Stimulated activated CD4-positive, alpha-beta T cell treated with anti-CD3 and anti-CD28 coated beads, Interleukin-12 subunit alpha, Interleukin-12 subunit beta, amount 100 ng/mL, for 24 hours (primary cell): ENCODE measurements at places on chromosomes 7 and 10.

- no peak for DNase-seq
Measured at GRCh38 chr7:106031300-106032035, 68.4 kb downstream of the CDHR3 start.

- no peak for DNase-seq
Measured at GRCh38 chr10:90484518-90484917, 373.3 kb downstream of the HTR7 start.

GRCh38 chr10:114751856-114752255, 69.7 kb upstream of the FHIP2A start:
- no peak for DNase-seq

DNA sequence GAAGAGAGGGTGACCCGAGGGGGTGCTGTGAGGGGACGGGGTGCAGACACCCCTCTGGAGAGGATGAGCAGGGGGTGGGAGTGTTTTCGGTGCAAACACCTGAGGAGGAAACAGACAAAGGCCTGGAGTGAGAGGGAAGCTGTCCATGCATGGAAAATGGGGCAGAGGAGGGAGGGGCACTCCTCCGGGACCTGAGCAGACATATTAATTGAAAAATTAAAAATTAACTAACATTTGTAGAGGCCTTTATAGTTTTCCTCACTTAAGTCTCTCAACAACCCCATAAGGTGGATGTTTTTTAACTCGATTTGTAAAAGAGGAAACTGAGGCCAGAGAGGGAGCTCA, 1.2 kb downstream of the VPS37D start:
- no peak for DNase-seq

DNA sequence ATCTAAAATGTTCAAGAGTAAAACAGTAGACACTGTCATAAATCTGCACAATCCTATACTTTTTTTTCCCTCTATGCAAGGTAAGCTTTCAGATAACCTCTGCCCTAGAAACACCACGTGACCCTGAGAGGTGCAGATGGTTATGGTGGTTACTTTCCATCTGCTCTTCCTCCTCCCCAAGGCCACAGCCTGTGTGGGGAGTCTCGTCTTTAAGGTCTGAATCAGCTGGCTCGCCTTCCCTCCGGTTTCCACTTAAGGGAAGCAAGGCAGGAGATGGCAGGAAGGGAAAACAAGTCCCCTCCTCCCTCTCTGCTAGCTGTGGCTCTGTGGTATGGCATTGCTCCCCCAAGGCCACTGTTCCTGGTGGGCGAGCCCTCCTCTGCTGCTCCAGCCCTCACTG, 181.8 kb downstream of the GLI3 start:
- DNase-seq, result no peak

DNA sequence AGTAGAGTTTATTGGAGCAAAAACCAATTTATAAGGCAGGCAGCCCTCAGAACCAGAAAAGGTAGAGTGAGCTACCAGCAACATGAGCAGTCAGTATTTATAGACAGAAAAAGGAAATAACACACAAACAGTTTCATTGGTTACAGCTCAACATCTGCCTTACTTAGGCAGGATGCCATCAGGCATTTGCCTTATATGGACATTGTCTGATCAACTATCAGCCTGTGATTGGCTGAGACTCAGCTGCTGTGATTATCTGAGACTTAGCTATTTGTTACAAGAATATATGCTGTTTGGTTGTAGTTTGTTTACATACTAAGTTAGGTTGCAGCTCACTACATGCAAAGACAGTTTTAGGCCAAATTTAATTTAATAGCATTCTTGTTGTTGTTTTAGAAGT, 60.4 kb upstream of the CDK1 start:
- no peak for DNase-seq

GRCh38 chr10:131011936-131012640, 299.4 kb downstream of the TCERG1L start:
- DNase-seq, result no peak

GRCh38 chr7:43148161-43148731, 35.8 kb downstream of the HECW1 start:
- DNase-seq, result no peak

DNA sequence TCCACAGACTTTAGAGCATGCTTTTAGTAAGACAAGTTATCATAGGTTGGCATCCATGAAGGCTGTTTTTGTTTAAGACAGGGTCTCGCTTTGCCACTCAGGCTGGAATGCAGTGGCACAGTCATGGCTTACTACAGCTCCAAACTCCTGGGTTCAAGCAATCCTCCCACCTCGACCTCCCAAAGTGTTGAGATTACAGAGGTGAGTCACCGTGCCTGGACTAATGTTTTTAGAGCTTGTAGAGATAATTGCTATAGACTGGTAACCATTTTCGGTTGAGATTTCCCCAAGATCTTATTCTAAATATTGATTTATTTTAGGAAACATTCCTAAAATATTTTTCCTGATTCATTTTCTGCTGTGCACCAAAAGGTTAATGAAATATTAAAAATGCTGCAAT, 5.4 kb upstream of the ZNF398 start:
- no peak for DNase-seq

- DNase-seq, result peak; percentile 30
Measured at GRCh38 chr7:141053626-141054025, 20.2 kb upstream of the TMEM178B start.

- DNase-seq, result peak; percentile 36
Measured at GRCh38 chr10:84138478-84139125, 707 bp upstream of the GHITM start.

DNA sequence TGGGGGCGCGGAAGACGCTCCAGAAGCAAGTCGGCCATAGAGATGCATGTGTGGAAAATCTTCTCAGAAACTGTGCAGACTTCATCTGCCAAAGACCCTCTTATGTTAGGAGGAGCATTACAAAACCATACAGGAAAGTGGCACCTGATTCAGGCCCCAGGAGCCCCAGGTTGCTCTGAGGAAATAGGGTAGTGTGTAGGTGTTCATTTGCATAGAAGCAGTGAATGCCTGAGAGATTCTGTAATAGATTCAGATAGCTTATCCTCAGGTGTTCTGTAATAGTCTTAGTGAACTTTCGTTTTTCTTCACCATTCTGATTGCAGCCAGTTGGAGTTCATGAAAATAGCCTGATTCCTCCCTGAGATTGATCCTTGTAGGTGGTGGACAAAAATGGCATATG, 106.4 kb upstream of the GJD4 start:
- DNase-seq, result no peak

DNA sequence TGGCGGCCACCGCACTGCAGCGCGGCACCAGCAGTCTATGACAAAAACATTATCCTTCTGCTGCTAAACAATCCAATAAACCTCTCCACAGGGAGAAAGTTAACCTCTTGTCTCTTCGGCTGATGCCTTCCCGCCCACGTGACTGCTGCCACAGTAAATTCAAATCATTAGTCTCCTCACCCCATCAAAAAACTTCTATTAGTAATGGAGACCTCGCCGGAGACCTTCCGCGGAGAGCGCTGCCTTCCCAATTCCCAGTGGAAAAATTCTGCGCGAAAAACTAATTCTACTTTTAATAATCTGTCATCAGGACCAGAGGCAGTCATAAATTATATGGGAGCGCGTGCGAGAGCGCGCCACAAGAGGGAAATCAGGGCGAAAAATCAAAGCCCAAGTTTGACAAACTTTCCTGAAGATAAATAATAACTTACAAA, 90.0 kb upstream of the PAX2 start:
- no peak for DNase-seq

- DNase-seq, result no peak
Measured at GRCh38 chr7:92496876-92497275, 19.1 kb upstream of the ERVW-1 start.

DNA sequence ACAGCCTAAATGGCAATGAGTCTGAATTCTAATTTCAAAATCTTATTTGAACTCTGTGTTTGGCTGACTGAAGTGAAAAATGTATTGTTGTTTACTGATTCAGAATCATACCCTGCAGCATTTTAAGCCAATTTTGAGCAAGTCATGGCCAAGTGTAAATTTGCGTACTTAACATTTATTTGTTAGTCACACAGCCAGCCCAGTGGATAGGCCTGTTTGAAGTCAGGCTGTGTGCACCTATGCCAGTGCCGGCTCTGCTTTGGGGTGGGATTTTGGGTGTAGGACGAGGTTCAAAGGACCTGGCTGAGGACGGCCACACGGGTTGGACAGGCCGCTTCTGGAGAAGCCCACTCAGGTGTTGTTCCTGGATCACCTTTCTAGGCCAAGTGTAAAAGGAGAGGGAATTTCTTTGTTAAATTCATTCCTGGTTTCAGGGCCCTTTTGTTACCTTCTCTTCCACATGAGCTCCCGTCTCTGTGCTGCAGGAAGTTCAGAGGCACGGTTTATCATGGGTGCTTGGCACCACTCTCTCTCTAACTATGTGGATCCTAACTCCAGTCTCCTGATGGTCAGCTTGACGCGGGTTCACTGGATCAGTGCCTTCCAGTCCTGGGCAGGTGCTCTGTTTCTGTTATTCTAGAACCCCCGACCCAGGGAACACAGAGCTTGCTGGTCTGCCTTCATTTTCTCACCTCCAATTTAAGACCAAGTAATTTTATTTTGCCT, 84.7 kb downstream of the CCNY start:
- no peak for DNase-seq

GRCh38 chr7:140294454-140294853, 103.9 kb downstream of the SLC37A3 start:
- DNase-seq, result no peak

DNA sequence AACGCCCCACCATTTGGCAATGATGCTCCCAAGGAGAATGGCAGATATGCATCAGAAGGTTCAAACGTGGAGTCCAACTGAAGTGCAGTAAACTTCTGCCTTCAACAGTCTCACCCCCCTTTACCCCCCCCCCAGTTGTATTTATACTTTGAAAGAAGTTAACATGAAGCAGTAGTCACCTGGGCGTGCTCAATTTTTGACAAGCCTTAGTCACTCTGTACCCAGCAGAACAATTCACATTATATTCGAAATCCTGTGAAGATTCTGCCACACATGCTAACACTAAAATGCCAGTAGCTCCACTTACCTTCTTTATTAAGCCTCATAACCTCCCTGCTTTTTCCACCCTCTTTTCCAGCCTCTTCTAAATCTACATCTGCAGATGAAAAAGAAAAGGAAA, 894 bp downstream of the ATXN7L1 start:
- DNase-seq, result no peak

- DNase-seq, result no peak
Measured at GRCh38 chr7:144483189-144483588, 79.7 kb upstream of the NOBOX start.

- no peak for DNase-seq
Measured at GRCh38 chr7:19871102-19871501, 97.7 kb upstream of the TMEM196 start.

DNA sequence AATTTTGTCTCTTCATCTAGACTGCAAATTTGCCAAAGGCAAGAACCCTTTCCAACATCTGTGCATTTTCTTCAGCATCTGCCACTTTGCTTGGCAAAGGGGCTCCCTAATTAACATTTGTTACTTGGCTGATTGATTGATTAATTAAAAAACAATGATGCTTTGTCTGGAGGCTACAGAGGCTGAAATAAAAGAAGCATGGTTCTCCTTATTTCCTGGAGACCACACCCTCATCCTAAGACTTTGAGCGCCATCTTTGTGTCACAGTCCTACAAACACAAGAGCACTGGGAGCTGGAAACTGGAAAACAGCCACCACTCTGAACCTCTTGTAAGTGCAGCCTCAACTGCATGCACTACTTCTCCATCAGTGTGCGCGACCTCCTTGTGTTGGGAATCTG, 189.2 kb downstream of the C7orf25 start:
- no peak for DNase-seq

DNA sequence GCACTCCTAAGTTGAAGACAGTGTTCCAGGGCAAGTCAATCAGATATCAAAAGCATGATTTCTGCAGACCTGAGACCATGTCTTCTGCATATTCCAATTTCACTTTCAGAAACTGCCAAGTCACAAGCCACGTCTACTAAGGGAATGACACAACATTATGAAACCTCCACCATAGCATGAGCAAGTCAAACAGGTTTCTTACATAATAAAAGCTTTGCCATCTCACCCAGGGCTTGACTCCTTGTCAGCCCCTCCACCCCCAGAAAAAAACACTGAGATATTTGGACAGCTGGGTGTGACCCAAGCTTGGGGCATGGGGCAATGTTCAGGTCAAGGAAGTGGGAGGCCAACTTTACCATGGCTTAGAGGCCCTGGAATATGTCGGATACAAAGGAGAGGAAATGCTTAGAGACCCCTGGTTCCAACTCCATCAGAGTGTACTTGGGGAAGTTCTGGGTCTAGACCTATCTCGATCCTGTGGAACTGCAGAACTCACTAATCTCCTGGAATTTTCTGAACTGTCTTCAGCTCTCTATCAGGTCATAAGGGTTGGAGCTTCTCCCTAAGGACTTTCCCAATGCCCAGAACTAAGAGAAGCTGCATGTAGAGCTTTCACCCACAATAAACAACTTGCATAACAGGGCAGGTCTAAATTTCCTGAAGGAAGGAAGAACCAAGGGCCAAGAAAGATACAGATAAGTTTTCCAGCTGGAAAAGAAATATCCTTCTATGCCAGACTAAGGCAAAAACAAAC, 80.6 kb upstream of the NAMPT start:
- DNase-seq, result no peak

DNA sequence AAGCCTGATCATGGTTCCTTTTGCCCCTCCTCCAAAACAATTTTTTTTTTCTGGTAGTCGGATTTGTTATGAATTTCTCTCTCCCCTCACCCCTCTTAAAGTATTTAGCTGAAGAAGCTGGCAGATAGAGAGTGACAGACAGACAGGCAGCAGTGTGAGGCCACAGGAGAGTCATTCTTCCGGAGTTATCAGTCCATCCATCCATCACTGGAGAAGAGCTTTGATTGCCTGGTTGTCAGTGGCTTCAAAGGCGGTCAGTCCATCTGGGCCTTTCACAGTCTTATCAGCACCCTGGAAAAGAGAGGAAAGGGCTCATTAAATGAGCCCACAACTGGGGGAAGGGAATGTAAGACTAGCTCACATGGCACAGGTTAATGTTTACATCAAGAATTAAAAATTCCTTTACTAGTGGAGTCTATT, 47.4 kb downstream of the MTPN start:
- DNase-seq, result no peak

DNA sequence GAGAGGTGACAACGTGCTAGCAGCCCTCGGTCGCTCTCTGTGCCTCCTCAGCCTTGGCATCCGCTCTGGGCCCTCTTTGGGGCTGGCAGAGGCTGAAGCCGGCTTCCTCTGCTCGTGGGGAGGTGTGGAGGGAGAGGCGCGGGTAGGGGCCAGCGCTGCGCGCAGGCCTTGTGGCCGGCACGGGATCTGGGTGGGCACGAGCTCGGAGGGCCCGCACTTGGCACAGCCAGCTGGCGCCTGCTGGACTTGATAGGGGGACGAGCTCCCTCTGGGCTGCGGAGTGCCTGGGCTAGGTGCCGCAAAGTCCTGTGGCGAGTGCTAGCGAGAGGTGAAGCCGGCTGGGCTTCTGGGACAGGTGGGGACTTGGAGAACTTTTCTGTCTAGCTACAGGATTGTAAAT, 170.7 kb downstream of the EXOC4 start:
- no peak for DNase-seq

- DNase-seq, result peak; percentile 73
Measured at GRCh38 chr10:17025444-17026295, 103.9 kb downstream of the CUBN start.

GRCh38 chr10:31081937-31082840, 50.5 kb upstream of the ZNF438 start:
- DNase-seq, result no peak

GRCh38 chr10:71331736-71332135, 12.7 kb downstream of the SLC29A3 start:
- DNase-seq, result no peak
